ENCODE measurements at places on chromosomes 16 and 17. TPM values are rescaled to one million over a fixed set of nuclear protein-coding genes. Genes with fewer than 3 reads are reported as not detected.

DNA sequence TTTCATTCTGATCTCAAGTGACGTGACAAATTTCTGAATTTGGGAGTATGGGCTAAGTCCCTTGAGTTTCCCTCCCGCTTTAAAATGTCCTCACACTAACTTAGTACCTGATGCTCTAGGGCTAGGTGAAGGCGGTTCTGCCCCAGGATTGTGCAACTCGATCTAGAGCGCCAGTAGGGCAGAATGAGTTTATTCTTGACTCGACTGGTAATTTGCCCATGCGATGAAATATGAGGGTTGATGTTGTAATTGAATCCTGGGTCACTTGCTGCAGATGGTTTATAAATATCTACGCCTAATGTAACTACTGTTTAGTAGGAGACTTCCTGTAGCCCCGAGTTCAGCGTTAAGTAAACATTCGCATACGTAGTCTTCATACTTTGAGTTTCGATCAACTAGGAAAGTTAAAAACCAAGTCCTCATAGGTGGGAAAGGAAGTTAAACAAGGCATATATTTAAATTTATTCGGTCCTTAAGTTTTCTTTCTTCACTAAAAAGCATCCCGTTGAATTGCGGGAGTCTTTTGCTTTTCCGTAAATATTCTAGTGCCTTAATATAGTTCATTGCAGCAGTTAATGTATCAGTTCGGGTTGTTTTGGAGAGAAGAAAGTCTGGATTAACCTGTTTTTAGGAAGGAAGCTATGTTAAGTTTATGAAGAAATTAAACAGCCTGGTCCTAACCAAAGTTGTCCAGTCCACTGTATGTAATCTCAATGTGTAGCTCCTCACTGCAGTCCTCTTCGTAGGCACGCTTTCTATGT is 1.6 kb downstream of the CTCF start:
- H3K36me3 ChIP-seq = no peaks in the 10 kb centered on the region
- DNase-seq = peak; percentile 71
- peak overlapping the region; percentile 99 for H3K27ac ChIP-seq
- peaks cover 8% of the 10 kb centered on the region for H3K4me1 ChIP-seq
- H3K4me3 ChIP-seq = peak overlapping the region; percentile 67

The SNAI3 gene
- total RNA-seq = 0.14 TPM

DNA sequence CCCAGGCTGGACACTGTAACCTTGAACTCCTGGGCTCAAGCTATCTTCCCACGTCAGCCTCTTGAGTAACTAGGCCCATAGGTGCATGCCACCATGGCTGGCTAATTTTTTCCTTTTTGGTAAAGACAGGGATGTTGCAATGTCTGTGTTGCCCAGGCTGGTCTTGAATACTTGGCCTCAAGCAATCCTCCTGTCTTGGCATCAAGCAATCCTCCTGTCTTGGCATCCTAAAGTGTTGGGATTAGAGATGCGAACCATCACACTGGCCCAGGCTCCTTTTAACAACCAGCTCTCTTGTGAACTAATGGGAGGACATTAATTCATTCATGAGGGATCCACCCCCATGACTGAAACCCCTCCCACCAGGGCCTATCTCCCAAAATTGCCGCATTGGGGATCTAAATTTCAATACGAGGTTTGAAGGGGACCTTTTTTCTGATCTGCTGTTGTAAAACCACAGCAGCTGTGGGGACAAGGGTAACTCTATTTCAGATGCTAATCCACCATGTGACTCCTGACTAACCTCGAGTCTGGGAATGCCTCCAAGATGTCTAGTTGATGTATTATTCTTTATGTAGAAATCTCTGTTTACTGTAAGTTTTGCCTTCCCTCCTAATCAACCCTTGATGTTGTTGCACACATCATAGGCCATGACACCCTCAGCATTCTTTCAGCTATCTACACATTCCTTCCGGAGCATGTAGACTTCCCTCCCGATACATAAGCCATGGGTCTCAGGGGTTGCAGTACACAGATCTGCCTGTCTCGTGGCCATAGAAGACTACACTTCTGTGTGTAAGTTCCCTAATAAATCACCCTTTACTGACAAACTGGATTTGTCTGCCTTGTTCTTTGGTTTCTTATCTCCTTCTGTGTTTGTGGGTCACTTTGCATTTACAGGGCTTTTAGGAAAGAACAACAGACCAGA is 37.6 kb downstream of the RNF112 start:
- H3K4me1 ChIP-seq = peaks cover 7% of the 10 kb centered on the region
- H3K27ac ChIP-seq = peak overlapping the region; percentile 86
- no peaks in the 10 kb centered on the region for H3K27me3 ChIP-seq
- DNase-seq = peak; percentile 87
- no peak overlapping the region for H3K4me3 ChIP-seq

DNA sequence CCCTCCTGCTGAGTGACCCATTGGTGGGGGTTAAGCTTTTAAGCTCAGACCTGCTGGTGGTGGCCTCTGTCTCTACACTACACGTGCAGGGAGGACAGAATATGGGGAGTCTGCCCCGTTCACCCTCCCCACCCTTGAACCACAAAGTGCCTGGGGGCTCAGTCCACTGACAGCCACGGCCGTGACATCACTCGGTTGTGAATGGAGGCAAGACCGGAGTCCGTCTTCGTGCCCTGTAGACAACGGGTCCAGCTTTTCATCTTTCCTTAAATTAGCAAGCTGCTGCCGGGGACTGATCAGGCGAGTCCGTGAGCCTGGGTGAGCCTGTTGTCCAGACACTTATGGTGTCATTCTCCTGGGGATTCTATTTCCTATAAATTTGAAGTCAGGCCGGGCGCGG is 67.4 kb downstream of the CRISPLD2 start:
- H3K4me1 ChIP-seq = no peaks in the 10 kb centered on the region
- no peaks in the 10 kb centered on the region for H3K36me3 ChIP-seq
- H3K27ac ChIP-seq = no peak overlapping the region
- no peak overlapping the region for H3K4me3 ChIP-seq

DNA sequence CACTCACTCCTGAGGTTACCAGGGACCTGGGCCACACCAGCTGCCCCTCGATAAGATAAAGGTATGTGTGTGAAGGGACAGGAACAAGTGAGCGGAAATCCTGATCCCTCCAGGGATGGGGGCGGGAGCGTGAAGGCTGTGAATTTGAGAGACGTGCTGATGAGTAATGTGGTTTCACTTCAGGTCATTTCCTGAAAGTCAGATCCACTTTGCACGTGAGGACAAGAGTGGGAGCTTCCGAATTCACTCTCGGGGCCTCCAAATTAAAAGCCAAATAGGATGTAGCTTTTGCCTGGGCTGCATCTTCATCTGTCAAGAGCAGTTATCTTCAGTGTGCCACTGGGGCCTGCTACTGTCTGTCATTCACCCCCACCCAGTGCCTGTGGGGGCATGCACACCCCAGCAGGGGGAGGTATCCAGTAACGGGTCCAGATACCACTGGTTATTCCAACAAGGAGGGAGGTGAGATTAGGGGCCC is 87.4 kb upstream of the LHX1 start:
- H3K27ac ChIP-seq = no peak overlapping the region
- H3K4me1 ChIP-seq = no peaks in the 10 kb centered on the region
